ENCODE measurements at places on chromosomes 12 and 14. TPM values are rescaled to one million over a fixed set of nuclear protein-coding genes. Genes with fewer than 3 reads are reported as not detected.

DNA sequence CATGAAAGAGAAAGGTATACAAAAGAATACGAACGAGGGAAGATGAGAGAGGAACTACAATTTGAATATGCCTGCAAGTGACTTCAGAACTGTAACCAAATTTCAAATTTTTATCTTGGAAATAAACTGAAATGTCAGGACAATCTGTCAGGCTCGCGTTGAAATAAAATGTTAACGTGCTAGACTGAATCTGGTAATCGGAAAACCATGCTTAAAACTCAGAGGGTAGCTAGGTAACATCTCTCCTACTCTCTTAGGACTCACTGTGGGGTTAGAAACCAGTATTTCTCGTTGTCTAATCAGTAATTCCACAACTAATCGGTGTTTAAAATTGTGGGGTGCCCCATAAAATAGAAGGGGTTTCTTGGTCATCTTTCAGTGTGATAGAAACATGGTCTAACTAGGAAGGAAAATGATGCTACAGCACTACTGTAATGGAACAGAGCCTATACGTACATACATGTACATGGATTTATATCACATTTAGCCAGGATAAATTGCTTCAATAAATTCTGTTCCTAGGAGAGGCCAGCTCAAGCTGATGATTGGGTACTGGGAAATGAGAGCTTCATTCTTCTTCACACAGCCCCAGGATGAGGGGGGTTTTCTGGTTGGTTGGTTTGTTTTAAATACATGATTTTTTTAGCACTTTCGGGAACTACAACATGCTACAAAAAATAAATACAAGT is 23.9 kb downstream of the ATF7 start:
- no peak for DNase-seq

GRCh38 chr14:94752591-94753436 is 17.1 kb downstream of the GSC start:
- DNase-seq: no peak

DNA sequence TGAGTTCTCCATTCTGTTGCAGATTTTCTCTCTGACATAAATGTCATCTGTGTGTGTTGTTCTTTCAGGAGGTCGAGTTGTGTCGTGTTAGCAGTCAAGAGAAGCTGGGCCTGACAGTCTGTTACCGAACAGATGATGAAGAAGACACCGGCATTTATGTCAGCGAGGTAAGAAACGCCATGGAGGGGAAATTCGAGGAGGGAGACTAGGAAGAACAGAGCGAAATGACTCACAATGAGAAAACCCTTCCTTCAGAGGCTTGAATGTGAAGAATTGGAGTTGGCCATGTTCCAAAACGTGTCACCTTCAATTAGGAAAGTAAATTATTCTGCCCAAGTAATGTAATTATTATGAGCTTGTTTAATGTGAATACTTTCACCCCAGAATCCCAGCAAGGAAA is 364.5 kb downstream of the PDZRN4 start:
- no peak for DNase-seq

GRCh38 chr14:23447361-23448350 is 12.2 kb upstream of the MYH7 start:
- DNase-seq: no peak

DNA sequence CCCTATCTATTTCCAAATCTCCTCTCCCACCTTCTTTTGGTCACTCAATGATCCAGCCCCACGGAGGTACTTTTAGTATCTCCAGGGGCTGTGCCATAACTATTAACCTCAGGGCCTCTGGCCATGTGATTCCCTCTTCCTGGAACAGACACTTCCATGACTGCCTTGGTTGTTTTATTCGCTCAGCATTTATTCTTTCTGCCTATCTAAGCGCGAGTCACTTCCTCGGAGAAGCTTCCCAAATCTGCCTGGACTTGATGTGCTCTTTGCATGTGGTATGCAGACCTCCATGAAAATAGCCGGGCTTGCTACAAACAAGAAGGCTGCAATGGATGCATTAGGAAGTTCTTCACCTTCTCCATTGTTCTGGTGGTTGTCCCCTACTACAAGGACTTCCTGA is 939.0 kb upstream of the TMEM132C start:
- DNase-seq: no peak

Gene NUDT4
- polyA plus RNA-seq: 29.5 TPM
